ENCODE measurements at places on chromosomes 13 and 19.

DNA sequence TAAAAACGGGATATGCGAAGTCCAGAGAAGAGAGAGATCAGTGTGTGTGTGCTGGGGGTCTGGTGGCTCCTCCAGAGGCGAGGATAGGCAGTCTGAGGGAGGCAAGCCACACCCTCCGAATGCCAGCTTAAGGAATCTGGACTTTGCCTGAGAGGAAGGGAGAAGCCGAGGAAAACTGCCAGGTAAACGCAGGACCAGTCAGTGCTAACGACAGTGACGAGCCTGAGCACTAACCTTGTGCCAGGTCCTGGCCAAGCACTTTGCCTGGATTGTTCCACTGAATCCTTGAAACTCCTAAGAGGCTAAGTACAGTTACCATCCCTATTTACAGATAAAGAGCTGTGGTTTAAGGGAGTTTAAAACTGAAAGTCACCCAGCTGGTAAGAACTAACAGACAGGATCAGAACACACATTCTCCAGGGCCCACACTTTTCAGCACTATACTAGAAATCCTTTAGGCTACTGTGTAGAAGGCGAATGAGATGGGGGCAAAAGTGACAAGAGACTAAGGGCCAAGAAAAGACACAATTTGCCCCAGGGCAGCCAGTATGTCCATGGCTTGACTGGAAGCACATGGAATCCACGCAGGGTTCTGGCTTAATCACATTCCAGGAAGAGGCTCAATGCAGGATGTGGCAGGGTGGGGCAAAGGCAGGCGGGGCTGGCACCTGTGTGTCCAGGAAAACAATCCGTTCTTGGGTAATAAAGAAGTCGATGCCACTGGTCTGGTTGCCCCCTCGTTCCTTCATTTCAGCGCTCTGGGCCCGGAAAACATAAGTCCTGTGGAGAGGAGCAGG, 15.1 kb downstream of the SMG9 start:
- no peaks in the 10 kb centered on the region for H3K27me3 ChIP-seq
- H3K4me3 ChIP-seq = no peak overlapping the region
- peaks cover 17% of the 10 kb centered on the region for H3K36me3 ChIP-seq
- no peak for DNase-seq
- H3K4me1 ChIP-seq = peaks cover 5% of the 10 kb centered on the region

GRCh38 chr19:43471091-43471490, 5.7 kb upstream of the LYPD3 start:
- H3K36me3 ChIP-seq = peaks cover 6% of the 10 kb centered on the region
- no peak for DNase-seq
- no peaks in the 10 kb centered on the region for H3K27me3 ChIP-seq

DNA sequence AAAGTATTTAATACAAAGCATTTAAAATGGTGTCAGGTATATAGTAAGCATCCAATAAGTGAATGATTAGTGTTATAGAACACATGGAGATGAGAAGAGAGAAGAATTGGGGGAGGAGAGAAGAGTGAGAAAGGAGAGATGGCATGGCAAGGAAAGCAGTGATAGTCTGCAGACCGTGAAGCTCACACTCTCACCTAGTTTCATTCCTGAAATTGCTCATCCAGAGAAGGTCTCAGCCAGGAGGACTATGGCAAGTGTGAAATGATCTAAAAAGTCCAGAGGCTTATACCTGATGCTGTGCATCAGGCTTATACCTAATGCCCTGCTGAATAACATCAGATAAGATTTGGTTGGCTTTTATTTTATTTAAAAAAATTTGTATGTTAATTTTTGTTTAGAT, 351.6 kb upstream of the KLF12 start:
- H3K27ac ChIP-seq = no peak overlapping the region
- DNase-seq = no peak
- peaks cover 5% of the 10 kb centered on the region for H3K4me1 ChIP-seq
- H3K27me3 ChIP-seq = peaks cover 8% of the 10 kb centered on the region
- H3K4me3 ChIP-seq = no peak overlapping the region

DNA sequence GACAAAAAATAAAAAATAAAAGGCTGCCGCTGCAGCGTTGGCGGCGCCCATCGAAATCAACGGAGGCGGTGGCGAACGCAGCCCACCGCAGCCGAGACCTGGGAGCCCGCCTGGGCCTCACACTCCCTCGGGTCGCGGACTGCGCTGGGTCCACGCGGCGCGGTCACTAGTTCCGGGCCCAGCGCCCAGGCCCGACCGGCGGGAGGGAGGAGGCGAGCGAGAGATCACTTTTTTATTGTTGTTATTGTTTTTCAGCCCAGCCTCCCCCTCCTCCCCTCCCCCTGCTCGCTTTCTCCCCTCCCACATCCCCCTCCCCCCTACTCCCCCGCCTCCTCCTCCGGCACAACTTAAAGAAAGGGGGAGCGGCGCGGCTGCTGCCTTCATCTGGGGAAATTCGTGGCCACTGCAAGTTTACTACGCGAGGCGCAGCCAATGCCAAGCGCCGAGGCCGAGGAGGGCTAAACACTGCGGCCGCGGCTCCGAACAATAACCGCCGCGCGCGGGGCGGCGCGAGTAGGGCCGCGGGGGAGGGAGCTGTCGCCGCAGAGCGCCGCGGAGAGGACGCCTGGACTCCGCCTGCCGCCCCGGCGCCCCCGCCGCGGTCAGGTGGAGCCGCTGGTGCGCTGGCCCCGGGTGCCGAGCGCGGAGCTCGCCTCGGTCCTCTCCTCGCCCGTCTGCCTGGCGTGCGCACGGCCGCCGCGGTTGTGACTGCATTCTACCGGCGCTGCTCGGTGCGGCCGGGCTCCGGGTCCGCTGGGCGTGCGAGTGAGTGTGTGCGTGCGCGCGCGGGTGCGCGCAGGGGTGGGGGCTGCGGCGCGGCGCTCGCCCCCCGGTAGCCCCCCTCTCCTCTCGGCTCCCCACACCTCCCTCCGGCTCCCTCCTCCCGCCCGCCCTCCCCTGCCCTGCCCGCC, 505 bp upstream of the ZIC2 start:
- no peak for DNase-seq
- peak overlapping the region; percentile 68 for H3K4me3 ChIP-seq
- H3K36me3 ChIP-seq = peaks cover 1% of the 10 kb centered on the region
- peaks cover 59% of the 10 kb centered on the region for H3K27me3 ChIP-seq
- H3K4me1 ChIP-seq = peaks cover 9% of the 10 kb centered on the region
- no peak overlapping the region for H3K27ac ChIP-seq

GRCh38 chr19:55146705-55147273, 2.2 kb downstream of the TNNT1 start:
- peaks cover 6% of the 10 kb centered on the region for H3K4me1 ChIP-seq
- no peak for DNase-seq
- H3K4me3 ChIP-seq = no peak overlapping the region
- no peak overlapping the region for H3K27ac ChIP-seq
- peaks cover under 1% of the 10 kb centered on the region for H3K36me3 ChIP-seq
- H3K27me3 ChIP-seq = peaks cover 45% of the 10 kb centered on the region

All from activated T-cell treated with anti-CD3 and anti-CD28 coated beads, Interleukin-2, amount 50 U/mL, for 72 hours (primary cell).